Mammary epithelial cell (primary cell): ENCODE measurements at places on chromosomes 4 and X. TPM values are rescaled to one million over a fixed set of nuclear protein-coding genes. Genes with fewer than 3 reads are reported as not detected.

GRCh38 chr4:182944484-182945213, 27.5 kb upstream of the DCTD start:
- no peak for DNase-seq

DNA sequence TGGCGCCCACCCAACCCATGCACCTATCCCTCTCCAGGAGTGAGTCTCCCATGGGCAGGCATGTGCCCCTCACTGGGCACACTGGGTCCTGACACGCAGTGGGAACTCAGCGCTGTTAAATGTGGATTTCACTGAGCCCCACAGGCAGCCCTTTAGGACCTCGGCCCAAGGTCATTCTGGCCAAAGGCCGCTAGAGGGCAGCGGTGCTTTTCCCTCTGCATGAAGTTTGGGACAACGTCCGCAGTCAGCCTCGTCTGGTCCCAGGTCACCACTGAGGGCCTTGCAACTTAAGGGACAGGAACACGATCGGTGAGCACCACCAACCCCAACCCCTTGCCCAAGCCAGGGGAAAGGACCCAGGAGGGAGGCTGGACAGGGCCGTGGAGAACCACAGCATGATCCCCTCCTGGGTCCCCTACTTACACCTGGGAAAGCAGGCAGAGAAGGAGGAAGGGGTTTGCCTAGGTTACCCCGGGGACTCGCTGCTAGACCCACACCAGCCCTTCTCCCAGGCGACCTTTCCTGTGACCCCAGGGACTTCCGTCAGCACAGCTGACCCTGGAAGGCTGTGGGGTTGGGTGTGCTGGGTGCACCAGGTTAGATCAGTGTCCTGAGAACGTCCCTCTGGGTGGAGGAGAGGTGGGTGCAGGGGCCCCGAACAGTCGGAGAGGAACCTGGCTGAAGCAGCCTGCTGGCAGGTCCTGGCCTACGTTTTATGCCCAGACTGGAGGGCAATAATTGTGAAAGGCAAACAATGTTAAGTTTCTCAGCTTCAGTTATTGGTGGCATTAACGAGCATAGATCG, 24.0 kb downstream of the CYTL1 start:
- DNase-seq: peak; percentile 42

ACOX3 gene
- 15.5 and 19.6 TPM in 2 replicates for total RNA-seq

HERC5 gene
- total RNA-seq: 0.67 TPM

- DNase-seq: no peak
Observed at GRCh38 chr4:185479507-185479971, 8.0 kb upstream of the CCDC110 start.

ARMCX1 gene
- 13.8 and 14.6 TPM in 2 replicates for total RNA-seq

GRCh38 chrX:136029766-136030165, 44.5 kb downstream of the SLC9A6 start:
- no peak for DNase-seq

SSX2B gene
- total RNA-seq: not detected

GRCh38 chr4:65195666-65196065, 474.6 kb downstream of the EPHA5 start:
- DNase-seq: no peak

DNA sequence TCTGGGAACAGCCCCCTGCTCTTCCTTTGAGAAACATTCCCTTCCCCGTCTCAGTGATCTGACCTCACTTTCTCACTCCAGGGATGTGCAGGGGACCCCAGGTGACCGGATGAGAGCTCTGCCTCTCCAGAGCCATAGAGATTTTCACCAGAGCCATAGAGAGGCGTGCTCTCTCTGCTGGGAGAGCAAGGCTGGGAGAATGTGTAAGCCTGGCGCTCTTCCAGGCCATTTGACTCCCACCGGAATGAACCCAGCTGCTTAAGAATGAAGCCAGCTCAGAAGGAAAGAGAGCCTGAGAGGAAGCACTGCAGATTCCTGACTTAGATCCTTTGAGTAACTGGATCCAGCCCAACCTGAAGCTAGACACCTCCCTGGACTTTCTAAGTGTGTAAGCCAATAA, 106.4 kb downstream of the DHX15 start:
- DNase-seq: no peak

DNA sequence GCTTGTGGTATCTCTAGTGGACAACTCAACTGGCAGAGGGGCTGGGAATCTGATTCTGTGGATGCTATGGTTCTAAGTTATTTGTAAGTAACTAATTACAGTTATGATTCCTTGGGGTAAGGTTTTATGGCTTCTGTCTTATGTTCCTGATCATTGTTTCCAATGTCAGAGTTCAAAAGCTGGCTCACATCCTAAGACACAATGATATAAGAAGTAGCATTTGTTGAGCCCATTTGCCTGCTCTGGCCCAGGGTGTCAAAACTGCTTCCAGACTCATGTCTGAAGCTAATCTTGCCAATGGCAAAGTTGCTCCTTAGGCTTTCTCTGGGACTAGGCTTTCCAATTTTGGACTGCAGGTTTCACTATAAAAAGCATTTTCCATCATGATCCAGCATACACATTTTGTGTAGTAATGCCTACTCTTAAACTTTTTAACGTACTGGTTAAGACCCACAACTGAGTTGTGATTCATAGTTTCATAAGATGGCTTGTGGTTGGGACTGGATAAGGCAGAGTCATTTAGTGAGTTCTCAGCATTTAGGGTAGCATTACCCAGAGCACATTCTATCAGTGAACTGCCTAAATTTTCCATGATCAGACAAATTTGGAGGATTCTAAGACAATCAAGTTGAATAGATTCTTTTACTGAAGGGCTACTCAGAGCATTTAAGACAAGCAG, 50.0 kb downstream of the CCNI start:
- DNase-seq: peak; percentile 55
